Activated CD4-positive, alpha-beta T cell treated with anti-CD3 and anti-CD28 coated beads for 36 hours (primary cell): ENCODE measurements at places on chromosomes 5 and 9. TPM values are rescaled to one million over a fixed set of nuclear protein-coding genes. Genes with fewer than 3 reads are reported as not detected.

GRCh38 chr5:98933445-98934072 lies 4.8 kb upstream of the CHD1 start:
- H3K4me1 ChIP-seq, result peaks cover 64% of the 10 kb centered on the region
- peak; percentile 39 for DNase-seq
- H3K36me3 ChIP-seq, result peaks cover 17% of the 10 kb centered on the region
- peak overlapping the region; percentile 37 for H3K4me3 ChIP-seq
- peak overlapping the region; percentile 97 for H3K27ac ChIP-seq

GRCh38 chr9:75422944-75423522 lies 334.7 kb downstream of the OSTF1 start:
- H3K36me3 ChIP-seq, result no peaks in the 10 kb centered on the region
- no peak overlapping the region for H3K4me3 ChIP-seq
- H3K27me3 ChIP-seq, result peaks cover 10% of the 10 kb centered on the region
- no peak overlapping the region for H3K27ac ChIP-seq
- peak; percentile 3 for DNase-seq

DNA sequence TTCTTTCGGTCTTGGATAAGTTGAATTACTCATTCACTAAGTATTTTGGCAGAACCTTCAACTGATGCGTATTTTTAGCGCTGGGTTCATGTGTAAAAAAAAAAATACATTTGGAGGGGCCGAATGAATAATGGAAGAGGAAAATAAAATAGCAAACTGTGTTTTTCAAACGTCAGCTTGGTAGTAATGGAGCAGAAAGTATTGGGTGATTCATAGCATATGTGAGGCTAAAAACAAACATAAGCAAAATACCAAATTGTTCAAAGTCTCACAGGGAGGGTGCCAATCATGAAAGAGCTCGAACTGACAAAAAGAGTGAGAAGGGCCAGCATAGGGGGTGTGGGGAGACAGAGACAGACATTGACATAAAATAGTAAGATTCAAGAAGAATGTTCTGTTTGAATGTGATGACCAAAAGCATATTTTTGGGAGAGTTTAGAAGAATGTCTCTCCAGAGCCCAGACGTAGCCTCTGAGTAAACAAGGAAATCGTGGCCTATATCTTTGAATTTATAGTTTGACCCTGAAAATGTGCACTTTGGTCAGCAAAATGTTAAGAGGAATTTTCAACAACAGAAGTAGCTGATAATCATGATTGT lies 174.9 kb upstream of the HMHB1 start:
- H3K27me3 ChIP-seq, result no peaks in the 10 kb centered on the region
- DNase-seq, result no peak
- H3K27ac ChIP-seq, result no peak overlapping the region
- no peaks in the 10 kb centered on the region for H3K36me3 ChIP-seq

DNA sequence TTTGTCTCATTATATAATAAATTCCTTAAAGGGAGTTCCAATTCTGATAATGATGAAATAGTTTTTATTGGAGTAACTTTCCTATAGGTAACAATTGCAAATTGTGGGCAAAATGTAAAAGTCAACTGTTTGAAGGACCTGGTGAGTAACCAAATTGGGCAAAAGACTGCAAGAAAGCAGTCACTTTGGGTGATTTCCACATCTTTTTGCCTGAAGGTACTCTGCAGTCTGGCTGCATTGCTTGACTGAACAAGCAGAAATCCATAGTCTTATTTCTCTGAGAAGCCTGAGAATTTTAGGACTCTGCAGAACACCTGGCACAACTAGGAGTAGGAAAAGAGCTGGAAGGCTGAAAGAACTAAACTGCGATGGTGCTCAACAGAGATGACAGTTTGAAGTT lies 114.9 kb downstream of the HOMER1 start:
- H3K27ac ChIP-seq, result no peak overlapping the region
- H3K27me3 ChIP-seq, result no peaks in the 10 kb centered on the region
- DNase-seq, result no peak
- H3K4me1 ChIP-seq, result no peaks in the 10 kb centered on the region
- H3K36me3 ChIP-seq, result no peaks in the 10 kb centered on the region

DNA sequence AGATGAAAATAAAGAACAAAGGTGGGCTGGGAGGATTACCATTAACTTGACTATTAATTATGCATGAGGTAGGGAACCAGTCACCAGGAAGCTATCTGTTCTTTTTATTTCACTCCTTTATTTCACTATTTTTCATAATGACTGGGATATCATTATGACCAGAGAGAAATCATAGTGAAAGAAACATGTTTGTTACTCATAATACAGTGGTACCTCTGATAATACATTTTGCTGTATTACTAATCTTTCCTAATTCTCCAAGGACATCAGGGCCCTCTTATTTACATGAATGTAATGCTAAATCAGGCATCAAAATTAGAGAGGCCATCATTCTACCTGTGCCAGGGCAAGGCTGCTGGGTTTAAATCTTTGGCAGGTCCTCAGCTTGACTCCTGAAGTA lies 253.7 kb downstream of the NR3C1 start:
- no peaks in the 10 kb centered on the region for H3K27me3 ChIP-seq
- peaks cover 8% of the 10 kb centered on the region for H3K36me3 ChIP-seq
- no peak for DNase-seq
- H3K27ac ChIP-seq, result no peak overlapping the region
- H3K4me3 ChIP-seq, result no peak overlapping the region

- DNase-seq, result no peak
- no peaks in the 10 kb centered on the region for H3K4me1 ChIP-seq
- no peak overlapping the region for H3K27ac ChIP-seq
- H3K27me3 ChIP-seq, result no peaks in the 10 kb centered on the region
- H3K4me3 ChIP-seq, result no peak overlapping the region
Measured at GRCh38 chr9:23343226-23343625, 482.8 kb downstream of the ELAVL2 start.

DNA sequence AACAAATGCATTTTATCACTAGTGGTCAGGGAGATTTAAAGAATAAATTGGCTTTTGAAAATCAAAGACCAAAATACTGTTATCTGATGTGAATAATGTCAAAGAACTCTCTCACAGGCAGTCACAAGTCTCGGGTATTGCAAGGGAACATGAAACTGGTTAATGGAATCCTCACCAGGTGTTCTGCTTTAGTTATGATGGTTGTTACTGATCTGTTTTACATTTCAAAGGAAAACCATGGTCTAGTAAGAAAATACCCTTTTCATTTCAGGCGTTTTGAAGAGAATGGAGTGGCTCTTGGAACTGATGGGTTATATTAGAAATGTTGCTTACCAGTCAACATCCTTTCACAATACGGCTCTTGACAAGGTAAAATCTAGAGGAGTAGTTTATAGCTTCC lies 43.4 kb downstream of the HACD4 start:
- H3K4me1 ChIP-seq, result no peaks in the 10 kb centered on the region
- H3K4me3 ChIP-seq, result no peak overlapping the region
- H3K27me3 ChIP-seq, result no peaks in the 10 kb centered on the region
- no peak for DNase-seq

- H3K4me3 ChIP-seq, result no peak overlapping the region
- peak; percentile 44 for DNase-seq
- no peaks in the 10 kb centered on the region for H3K36me3 ChIP-seq
- peaks cover 4% of the 10 kb centered on the region for H3K27me3 ChIP-seq
- no peak overlapping the region for H3K27ac ChIP-seq
Measured at GRCh38 chr5:159419576-159419975, 89.3 kb upstream of the IL12B start.

DNA sequence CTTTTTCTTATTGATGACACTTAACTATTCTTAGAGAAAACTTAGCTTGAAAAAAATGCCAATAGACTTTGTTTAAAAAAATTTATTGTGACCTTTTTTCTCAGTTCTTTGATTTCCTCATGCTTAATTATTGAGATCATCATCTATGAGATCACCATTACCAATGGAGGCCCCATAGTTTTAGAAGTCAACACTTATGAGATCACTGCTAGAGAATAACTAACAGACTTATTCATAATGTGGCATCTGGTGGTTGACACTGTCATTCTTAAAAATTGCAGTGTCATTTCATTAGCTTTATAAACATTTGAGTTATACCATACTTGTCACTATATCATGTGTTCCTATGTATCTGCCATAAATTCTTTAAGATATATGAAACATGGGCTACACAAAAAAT lies 14.9 kb upstream of the FEM1C start:
- peaks cover under 1% of the 10 kb centered on the region for H3K36me3 ChIP-seq
- no peak overlapping the region for H3K4me3 ChIP-seq
- H3K27ac ChIP-seq, result no peak overlapping the region
- H3K4me1 ChIP-seq, result peaks cover 14% of the 10 kb centered on the region
- no peak for DNase-seq
- H3K27me3 ChIP-seq, result peaks cover 6% of the 10 kb centered on the region

- H3K36me3 ChIP-seq, result no peaks in the 10 kb centered on the region
- peak; percentile 1 for DNase-seq
- no peaks in the 10 kb centered on the region for H3K4me1 ChIP-seq
- H3K4me3 ChIP-seq, result no peak overlapping the region
- no peak overlapping the region for H3K27ac ChIP-seq
Measured at GRCh38 chr9:136013524-136014034, 52.4 kb upstream of the UBAC1 start.

GRCh38 chr9:5917888-5918287 lies 27.2 kb downstream of the MLANA start:
- peaks cover 13% of the 10 kb centered on the region for H3K4me1 ChIP-seq
- peaks cover 30% of the 10 kb centered on the region for H3K36me3 ChIP-seq
- no peaks in the 10 kb centered on the region for H3K27me3 ChIP-seq
- DNase-seq, result no peak

DNA sequence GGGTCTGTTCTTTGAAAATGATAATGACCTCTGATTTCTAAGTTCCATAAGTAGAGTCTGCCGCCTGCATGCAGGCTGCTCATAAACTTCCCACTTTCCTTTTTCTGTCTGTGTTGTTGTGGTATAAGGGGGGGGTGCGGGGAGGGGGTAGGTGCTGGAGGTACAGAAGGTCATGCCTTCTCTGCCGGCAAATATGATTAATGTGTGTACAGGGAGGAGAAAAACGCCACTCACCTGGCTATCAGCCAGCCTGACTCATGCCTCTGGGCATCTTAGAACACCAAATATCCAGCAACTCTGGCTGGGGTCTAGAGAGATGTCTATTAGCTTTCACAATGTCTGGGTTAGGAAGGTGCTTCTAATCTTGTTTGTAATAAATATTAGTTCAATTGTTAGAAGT lies 128.3 kb downstream of the EFNA5 start:
- H3K4me1 ChIP-seq, result peaks cover 10% of the 10 kb centered on the region
- no peak overlapping the region for H3K4me3 ChIP-seq
- DNase-seq, result no peak
- no peak overlapping the region for H3K27ac ChIP-seq
- peaks cover 7% of the 10 kb centered on the region for H3K27me3 ChIP-seq

- H3K4me3 ChIP-seq, result no peak overlapping the region
- no peak overlapping the region for H3K27ac ChIP-seq
- no peaks in the 10 kb centered on the region for H3K27me3 ChIP-seq
- DNase-seq, result no peak
- H3K36me3 ChIP-seq, result no peaks in the 10 kb centered on the region
Measured at GRCh38 chr5:61177716-61178115, 15.4 kb upstream of the SMIM15 start.

- no peak overlapping the region for H3K27ac ChIP-seq
- DNase-seq, result no peak
- no peaks in the 10 kb centered on the region for H3K4me1 ChIP-seq
Measured at GRCh38 chr5:125006011-125006685, 259.7 kb upstream of the ZNF608 start.

GRCh38 chr9:93724852-93725251 lies 148.5 kb downstream of the PHF2 start:
- H3K36me3 ChIP-seq, result no peaks in the 10 kb centered on the region
- no peak for DNase-seq
- no peaks in the 10 kb centered on the region for H3K4me1 ChIP-seq
- H3K4me3 ChIP-seq, result no peak overlapping the region

DNA sequence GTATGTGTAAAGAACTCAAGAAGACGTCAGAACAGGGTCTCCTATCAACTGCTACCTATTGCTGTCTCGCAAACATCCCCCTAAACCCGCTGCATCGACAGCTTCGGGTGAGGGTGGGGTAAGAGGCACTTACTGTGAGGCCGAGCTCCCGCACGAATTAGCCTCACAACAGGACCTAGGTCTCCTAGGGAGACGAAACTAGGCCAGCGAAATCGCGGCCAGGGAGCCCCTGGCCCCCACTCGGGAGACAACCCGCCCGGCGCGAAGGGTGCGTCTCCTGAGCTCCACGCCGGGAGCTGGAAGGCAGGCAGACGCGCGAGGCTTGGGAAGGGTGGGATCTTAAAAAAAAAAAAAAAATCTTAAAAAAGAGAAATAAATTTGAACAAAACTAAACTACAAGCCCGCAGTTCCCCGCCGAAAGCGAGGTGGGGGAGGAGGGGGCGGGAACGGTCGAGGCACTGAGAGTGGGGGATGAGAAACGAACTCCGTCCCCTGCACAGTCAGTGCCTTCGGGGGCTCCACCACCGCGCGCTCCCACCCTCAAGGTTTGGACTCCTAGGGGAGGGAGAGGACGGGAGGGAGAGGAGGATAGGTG lies 33.0 kb upstream of the NFIB start:
- H3K27me3 ChIP-seq, result peaks cover 59% of the 10 kb centered on the region
- H3K4me1 ChIP-seq, result peaks cover 7% of the 10 kb centered on the region
- no peak overlapping the region for H3K27ac ChIP-seq

DNA sequence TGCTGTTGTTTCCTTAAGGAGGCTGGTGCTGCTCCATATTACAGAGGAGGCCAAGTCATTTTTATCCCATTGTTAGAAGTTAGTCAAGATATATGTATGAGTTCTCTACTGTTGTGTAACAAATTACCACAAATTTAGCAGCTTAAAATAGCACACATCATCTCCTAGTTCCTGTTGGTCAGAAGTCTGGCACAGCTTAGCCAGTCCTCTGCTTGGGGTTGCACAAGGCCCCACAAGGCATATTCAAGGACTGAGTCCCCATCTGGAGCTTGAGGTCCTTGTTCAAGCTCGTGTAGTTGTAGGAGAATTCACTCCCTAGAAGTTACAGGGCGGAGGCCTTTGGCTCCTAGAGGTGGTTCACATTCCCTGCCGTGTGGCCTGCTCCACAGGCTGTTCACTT lies 14.7 kb downstream of the MTAP start:
- H3K36me3 ChIP-seq, result peaks cover 61% of the 10 kb centered on the region
- H3K27ac ChIP-seq, result no peak overlapping the region
- peaks cover 36% of the 10 kb centered on the region for H3K4me1 ChIP-seq
- H3K27me3 ChIP-seq, result no peaks in the 10 kb centered on the region
- H3K4me3 ChIP-seq, result no peak overlapping the region
- DNase-seq, result no peak

- H3K4me1 ChIP-seq, result peaks cover 23% of the 10 kb centered on the region
- no peaks in the 10 kb centered on the region for H3K27me3 ChIP-seq
- H3K4me3 ChIP-seq, result no peak overlapping the region
- no peak for DNase-seq
Measured at GRCh38 chr5:95537501-95537900, 17.3 kb downstream of the SKIC3 start.

- no peak overlapping the region for H3K4me3 ChIP-seq
- H3K4me1 ChIP-seq, result no peaks in the 10 kb centered on the region
- no peak overlapping the region for H3K27ac ChIP-seq
- H3K27me3 ChIP-seq, result peaks cover 16% of the 10 kb centered on the region
- H3K36me3 ChIP-seq, result no peaks in the 10 kb centered on the region
- DNase-seq, result no peak
Measured at GRCh38 chr9:2299843-2300205, 284.7 kb downstream of the SMARCA2 start.

STK32A gene
- total RNA-seq, result not detected

DOLPP1 gene
- total RNA-seq, result 15.1 TPM

ARSB gene
- total RNA-seq, result 7.6 TPM

SPATA31E1 gene
- total RNA-seq, result not detected

GTF2H2C gene
- 42.2 TPM for total RNA-seq

PSMD5 gene
- 58.3 TPM for total RNA-seq

GLIPR2 gene
- total RNA-seq, result 18.4 TPM

PDLIM4 gene
- total RNA-seq, result 0.21 TPM

SLC46A2 gene
- not detected for total RNA-seq

SAPCD2 gene
- total RNA-seq, result 8.8 TPM

MAMDC2 gene
- total RNA-seq, result not detected

PDE6A gene
- total RNA-seq, result not detected
